Right renal pelvis (tissue), 4 donors: ENCODE measurements at places on chromosomes 7 and 10. TPM values are rescaled to one million over a fixed set of nuclear protein-coding genes. Genes with fewer than 3 reads are reported as not detected.
A peak's percentile ranks its signal among the peaks of the same experiment; 100 is the strongest.

GRCh38 chr10:99731306-99732032, 458 bp downstream of the COX15 start:
- DNase-seq: no peak

DNA sequence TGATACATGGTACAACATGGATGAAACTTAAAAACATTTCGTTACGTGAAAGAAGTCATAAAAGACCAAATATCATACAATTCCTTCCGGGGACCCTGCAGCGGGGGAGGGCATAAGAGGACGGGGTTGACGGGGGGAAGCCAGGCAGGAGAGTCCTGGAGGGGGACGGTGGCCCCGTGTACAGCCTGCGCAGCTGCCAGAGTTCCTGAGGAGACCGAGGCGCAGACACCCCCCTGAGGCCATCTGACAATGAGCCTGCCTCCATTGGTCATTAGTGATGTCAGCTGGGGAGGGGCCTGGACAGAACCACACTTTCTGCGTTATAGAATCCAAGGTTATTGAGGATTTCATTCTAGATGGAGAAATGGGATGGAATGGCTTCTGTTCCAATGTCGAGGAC, 47.2 kb downstream of the PRKAG2 start:
- DNase-seq: no peak

- no peak for DNase-seq
These were observed 13.2 kb upstream of the MALSU1 start for GRCh38 chr7:23285657-23286646.

- DNase-seq: peak; percentile 88
These were observed 13.3 kb upstream of the DDIT4 start for GRCh38 chr10:72260239-72260975.

DNA sequence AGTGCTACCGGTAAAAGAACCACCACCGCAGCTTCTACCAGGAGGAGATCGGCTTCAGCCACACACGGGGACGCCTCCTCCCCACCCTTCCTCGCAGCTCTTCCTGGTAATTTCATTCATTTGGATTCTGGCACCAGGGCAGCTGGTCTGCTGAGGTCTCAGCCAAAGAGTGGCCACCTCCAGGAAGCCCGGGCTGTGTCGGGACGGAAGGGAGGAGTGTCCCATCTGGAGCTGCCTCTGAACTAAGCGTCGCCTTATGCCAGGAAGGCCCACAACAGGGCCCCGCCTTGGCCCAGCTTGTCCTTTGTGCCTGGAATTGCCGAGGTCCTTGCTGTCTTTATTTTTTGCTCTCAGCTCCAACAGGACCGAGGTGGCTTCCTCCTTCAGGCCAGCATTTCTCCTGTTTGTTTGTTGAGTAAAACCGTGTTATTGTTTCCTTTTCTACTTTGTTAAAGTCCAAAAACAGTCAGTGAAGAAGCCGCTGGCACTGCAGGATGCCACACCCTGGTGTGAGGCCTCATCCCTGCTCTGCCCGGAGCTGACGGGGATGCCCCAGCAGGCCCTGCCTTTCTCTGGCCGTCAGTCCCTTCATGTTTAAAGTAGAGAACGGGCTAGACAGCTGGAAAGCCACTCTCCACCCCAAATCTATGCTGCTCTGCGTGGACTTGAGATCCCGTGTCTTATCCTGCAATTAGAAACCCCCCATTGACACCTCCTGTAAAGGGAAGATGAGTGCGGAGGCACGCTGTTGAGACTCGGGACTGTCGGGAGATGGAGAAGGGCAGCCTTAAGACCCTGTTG, 24.5 kb upstream of the TTYH3 start:
- no peak for DNase-seq

DNA sequence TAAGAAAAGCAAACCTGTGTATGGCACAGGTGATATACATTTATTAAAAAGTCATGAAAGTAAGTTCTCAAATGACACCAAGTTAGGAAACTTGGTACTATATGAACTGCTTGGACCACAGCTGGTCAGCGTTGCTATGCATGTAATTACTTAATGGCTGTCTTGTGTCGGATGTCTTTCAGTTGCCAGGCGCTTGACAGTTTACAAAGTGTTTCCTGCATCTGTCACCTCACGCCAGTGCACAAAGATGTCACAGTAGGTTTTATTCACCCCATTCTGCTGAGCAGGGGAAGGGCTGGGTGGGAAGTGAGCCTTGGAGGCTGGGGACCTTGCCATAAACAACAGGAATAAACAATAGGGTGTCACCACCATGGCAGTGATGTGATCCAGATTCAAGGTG, 35.8 kb downstream of the ADAM12 start:
- DNase-seq: no peak

The CACNB2 gene
- polyA plus RNA-seq: 3.2 TPM

The FAM25C gene
- not detected for polyA plus RNA-seq

The UCMA gene
- polyA plus RNA-seq: not detected

The GIMAP2 gene
- polyA plus RNA-seq: 8.0 TPM

The AGAP5 gene
- 9.2 TPM for polyA plus RNA-seq

The FGFBP3 gene
- 3.9 TPM for polyA plus RNA-seq

The PIP gene
- not detected for polyA plus RNA-seq

The ANK3 gene
- 129 TPM for polyA plus RNA-seq
